ENCODE measurements at places on chromosomes 7 and 10.

- no peak for DNase-seq
These were observed 506.4 kb upstream of the C7orf33 start for GRCh38 chr7:148084138-148084537.

DNA sequence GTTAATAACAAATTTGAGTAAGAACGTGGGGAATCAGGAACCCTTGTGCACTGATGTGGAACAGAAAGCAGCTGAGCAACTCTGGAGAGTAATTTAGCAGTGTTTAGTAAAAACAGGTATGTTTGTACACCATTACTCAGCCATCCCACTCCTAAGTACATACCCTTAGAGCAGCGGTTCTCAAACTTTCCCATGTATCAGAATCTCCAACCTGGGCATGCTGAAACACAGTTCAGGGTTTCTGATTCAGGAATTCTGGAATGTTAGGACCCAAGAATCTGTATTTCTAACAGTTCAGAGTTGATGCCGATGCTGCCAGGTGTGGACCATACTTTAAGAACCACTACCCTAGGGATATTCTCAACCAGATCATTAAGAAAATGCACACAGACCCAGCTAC lies 5.1 kb downstream of the SGMS1 start:
- DNase-seq = no peak

DNA sequence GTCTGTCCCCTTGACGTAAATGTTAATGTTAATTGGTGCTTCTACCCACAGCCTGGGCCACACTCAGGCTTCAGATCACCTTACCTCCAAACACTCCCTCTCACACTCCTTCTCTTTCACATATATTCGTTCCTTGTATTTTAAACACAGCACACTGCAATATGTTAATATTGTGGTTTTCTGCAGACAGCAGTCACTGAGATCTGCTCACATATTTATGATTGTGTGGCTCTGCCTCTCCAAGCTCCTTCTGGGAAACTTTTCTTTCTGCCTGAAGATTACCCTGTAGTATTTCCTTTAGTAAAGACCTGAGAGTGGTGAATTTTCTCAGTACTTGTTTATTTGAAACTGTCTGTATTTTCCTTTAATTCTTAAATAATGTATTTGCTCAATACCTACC lies 104.7 kb downstream of the VWC2 start:
- DNase-seq = no peak

DNA sequence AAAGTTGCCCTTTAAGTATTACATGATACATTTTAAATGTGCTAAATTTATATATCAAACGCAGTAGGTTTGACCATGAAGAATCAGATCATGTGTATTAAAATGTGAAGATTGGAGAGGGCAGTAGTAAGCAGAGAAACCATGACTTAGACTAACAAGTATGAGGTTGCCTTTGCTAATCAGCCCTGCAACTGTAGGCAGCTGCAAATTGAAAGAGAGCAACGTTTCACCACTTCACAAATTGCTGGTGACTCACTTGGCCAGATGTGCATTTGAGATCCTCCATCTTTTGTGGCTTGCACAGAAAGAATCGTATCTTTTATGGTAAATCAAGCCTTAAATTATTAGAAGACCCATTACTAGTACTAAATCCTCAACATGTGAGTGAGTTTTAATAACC lies 10.1 kb upstream of the SEMA3A start:
- no peak for DNase-seq

GRCh38 chr7:22715969-22716368 lies 11.0 kb upstream of the IL6 start:
- no peak for DNase-seq

DNA sequence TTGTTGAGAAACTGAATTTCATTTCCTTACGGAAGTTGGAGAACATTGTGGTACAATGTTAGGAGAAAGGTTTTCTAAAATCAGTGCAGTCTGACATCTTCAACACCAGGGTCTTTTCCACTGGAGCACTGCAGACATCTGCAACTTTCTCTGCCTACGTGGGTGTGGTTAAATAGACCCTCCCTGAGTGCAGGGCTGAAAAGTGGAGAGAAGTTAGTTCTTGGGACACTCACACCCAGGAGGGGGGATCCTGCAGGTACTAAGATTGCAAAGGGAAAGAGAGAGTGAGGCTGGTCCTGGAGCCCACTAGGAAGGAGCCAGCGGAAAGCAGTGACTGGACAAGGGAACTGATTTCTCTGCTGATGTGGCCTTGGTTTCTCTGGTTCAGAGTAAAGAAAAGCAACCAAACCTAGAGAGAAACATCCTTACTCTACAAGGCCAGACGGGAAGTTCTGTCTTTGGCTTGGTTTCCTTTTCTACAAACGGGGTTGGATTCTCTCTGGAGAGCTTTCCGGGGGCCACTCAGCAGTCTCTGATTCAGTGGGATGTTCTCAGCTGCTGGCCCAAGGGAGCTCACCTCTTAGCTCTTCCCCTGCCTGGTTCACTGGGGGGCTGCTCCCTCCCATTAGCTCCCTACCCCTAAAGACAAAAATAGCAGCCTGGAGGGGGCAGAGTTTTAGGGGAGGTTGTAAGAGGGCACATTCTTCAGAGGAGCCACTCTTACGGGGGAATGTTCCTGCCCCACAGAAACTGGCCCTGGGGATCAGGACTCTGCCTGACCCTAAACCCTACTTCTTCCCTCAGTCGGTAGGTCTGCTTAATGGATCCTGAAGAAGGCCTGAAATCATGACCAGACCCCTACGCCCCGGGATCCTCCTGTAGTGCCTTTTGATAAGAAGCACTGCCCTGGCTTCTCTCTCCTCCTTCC lies 2.7 kb downstream of the UPP1 start:
- no peak for DNase-seq

- no peak for DNase-seq
These were observed 187.1 kb downstream of the FAM107B start for GRCh38 chr10:14587540-14588083.
